ENCODE measurements at places on chromosomes 11 and 22.

DNA sequence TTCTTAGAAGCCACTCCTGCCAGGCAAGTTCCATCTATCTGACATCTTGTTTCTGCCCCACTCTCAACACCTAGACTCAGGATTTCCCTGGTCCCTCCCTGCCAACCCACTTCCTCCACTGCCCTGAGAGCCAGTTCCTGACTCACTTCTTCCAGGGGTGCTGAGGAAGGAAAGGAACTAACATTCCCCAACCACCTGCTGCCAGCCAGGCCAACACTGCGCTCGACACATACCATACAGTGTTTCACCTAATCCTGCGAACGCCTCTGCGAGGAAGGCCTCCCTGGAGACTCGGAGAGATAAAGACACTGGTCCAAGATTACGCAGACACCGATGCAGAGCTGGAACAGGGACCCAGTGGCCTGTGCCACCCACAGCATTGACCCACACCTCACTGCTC lies 40.2 kb downstream of the MICAL3 start:
- DNase-seq, result no peak

DNA sequence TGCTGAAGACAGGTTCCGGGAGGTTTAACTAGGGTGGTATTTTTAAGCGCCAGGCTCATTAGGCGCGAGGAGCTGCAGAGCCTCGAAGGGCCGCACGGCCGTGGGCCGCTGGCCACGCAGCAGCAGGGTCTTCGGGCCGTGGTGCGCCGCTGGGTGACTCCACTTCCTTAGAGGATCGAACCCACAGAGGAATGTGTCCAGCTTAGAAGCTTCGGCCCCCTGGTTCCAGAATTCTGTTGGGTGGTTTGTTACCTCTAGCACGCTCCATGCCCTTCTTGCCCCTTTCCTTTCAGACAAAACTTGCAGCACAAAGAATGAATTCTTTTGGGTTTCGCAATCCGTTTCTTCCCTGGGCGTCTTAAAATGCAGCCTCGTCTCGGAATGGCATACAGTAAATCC lies 773 bp upstream of the PATL1 start:
- DNase-seq, result no peak

GRCh38 chr11:116057000-116057399 lies 552.8 kb upstream of the CADM1 start:
- no peak for DNase-seq

DNA sequence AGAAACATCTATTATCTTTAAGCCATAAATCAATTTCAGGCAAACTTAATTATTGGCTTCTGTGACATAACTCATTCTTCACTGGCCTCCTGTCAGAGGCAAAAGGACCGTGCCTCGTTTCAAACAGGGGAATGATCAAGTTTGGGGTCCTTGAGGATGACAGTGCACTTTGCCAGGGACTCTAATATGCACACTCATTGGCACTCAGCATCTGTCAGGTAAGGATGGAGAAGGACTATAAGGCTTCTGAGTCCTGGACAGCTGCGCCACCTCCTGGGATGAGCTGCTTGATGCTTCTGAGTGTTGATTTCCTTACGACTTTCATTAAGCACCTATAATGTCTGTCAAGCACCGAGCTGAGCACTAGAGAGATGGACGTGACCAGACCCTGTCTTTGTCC lies 20.2 kb downstream of the BPIFC start:
- DNase-seq, result no peak

DNA sequence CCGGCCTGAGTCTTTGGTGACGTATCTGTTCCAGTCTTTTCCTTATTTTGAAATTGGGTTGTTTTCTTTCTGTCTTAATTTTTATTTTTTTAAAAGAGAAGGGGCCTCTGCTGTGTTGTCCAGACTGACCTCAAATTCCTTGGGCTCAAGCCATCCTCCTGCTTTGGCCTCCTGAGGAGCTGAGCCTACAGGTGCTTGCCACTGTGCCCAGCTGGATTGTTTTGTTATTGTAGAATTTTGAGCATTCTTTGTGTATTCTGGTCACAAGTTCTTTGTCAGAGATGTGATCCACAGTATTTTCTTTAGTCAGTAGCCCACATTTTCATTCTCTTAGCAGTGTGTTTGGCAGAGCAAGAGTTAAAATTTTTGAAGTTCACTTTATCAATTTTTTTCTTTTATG lies 100.1 kb downstream of the ATXN10 start:
- no peak for DNase-seq

GRCh38 chr22:40950962-40951794 lies at the start of gene RBX1:
RBX1 (plus strand) TSS chr22:40951378; CDS start chr22:40951399, 21 bp downstream.
- DNase-seq, result peak; percentile 99

DNA sequence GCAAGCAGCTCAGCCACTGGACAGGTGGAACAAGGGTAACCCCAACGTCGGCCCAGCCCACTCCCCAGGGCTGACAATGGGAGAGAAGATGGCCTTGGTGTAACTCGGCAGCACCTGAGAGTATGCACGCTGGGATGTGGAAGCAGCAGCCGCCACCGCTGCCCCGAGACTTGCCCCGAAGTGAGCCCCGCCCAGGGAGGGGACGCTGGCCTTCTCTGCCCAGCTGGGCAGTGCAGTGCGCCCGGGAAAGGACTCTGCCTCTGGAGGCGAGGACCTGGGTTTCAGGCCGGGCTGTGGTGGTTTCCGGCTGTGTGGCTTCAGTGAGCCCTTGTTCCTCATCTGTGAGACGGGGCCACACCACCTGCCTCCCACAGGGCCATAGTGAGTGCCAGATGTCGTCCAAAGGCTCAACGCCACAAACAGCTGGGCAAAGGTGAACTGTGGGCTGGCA lies 8.6 kb upstream of the POLDIP3 start:
- no peak for DNase-seq

DNA sequence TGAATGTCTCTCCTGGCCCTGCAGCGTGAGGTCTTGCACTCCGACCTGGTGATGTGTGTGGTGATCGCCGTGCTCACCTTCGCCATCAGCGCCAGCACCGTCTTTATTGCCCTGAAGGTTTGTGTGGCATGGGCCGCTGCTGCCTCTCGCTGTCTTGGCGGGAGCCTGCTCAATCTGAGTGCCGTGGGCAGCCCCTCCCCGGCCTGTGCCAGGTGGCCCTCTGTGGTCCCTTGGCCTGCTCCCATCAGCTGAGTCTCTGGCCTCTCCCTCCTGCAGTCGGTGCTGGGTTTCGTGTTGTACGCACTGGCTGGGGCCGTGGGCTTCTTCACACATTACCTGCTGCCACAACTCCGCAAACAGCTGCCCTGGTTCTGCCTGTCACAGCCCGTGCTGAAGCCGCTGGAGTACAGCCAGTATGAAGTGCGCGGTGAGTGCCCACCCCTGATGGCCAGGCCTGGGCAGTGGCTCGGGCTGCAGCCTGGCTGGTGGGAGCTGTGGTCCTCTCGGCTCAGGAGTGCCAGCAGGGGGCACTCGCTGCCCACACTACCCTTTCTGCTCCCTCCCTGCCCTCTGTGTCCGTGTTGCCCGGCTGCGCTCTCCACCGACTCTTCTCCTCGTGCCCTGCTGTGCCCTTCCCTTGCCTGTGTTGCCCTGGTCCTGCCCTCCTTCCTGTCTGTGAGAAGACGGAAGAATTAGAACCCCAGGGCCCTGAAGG lies 10.2 kb downstream of the PCNX3 start:
- peak; percentile 49 for DNase-seq

DNA sequence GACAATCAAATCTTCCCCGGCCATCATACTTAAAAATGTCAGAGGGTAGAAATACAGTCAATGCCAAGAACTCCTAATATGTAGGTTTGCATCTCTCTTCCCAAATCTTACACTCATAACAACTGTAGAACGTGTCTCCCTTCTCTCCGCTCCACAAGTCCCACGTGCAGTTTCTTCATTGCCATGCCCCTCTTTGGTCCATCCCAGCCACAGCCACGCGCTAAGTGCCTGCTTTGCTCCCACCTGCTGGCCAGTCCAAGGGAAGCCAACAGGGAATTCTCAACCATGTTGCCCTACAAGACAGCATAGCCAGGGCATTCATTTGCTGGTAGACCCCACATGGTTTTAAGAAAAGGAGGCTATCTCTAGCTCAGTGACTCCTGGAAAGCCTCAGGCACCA lies 420.6 kb upstream of the ISX start:
- DNase-seq, result no peak

DNA sequence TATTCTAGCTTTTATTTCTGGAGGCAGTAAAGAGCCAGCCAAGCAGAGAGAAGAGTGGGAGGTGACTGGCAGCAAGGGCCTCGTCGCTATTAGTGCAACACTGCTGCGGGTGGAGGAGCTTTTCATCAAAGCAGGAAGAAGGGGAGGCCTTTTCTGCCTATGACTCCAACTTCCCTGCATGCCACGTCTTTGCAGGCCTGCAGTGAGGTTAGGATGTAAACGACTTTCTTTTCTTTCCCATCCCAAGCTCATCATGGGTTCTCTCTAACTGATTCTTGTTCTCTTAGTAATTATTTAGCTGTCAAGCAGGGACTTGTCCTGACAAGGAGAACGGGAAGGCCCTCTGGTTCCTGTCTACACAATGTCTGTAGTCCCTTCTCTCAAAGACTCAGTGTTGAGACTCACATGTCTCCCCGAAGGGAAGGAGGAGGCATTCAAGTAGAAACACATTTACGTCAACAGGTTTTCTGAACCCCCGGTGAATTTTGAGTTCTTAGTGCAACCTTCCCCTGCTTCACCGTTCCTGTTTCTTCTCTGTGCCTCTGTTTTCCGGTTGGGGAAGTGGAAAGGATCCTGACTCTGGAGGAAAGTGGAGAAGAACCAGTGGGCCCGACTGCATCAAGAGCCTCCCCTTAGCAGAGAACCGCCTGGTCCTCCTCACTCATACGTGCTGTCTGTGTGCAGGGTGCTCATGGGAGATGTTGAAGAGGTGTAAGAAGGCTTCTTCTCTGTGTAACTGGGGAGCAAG lies 56.9 kb downstream of the PACS1 start:
- peak; percentile 64 for DNase-seq

- DNase-seq, result no peak
Observed at GRCh38 chr11:15505155-15505554, 390.4 kb downstream of the INSC start.

DNA sequence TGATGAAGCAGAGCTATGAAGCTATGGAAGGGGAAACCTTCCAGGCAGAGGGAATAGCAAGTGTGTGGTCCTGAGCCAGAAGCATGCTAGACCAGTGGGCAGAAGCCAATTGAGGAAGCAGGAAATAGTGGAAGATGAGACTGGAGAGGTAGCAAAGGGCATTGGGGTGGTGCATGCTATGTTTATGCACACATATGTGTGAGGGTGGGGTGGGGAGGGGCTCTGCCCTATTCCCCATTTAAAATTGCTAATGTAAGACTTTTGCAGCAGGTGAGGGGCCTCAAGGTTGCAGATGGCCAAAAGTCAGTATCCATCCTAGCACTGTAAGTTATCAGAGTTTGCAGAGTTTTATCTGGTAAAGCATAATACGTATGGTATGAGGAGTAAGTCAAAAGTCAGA lies 626.6 kb upstream of the KIRREL3 start:
- DNase-seq, result no peak

DNA sequence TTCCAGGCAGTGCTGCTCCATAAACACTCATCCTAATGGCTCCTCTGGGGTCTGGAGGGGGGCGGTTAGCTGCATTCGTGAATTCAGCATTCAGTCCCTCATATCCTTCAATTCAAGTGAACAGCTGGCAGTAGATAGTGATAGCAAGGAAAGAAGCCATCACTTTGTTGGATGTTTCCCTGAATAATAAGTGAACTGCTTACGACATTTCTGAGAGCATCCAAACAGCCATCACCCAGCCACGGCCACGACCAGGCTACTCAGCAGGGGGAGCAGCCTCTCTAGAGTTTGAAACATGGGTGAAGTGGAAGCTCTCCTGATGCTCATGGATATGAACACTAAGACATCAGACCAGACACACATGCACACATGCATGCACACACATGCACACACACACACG lies 163.6 kb downstream of the NTM start:
- DNase-seq, result no peak

- peak; percentile 57 for DNase-seq
Observed at GRCh38 chr11:3341298-3341697, 37.6 kb downstream of the ZNF195 start.

DNA sequence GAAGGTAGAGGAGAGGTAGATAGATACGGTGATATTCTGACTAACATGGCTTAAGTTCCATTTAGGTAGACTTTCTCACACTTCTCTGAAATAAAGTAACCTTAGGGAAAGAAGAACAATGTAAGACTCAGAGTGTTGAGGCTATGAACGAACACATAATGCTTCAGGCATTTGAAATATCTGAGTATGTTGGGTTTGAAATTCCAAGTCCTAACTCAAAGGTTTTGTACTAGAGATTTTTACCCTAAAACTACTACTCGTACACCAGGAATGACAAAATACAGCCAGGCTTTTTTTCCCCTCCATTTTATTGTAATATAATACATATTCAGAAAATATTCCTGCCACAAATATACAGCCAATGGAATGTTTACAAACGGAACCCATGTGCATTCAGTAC lies 592.6 kb downstream of the ETS1 start:
- no peak for DNase-seq

DNA sequence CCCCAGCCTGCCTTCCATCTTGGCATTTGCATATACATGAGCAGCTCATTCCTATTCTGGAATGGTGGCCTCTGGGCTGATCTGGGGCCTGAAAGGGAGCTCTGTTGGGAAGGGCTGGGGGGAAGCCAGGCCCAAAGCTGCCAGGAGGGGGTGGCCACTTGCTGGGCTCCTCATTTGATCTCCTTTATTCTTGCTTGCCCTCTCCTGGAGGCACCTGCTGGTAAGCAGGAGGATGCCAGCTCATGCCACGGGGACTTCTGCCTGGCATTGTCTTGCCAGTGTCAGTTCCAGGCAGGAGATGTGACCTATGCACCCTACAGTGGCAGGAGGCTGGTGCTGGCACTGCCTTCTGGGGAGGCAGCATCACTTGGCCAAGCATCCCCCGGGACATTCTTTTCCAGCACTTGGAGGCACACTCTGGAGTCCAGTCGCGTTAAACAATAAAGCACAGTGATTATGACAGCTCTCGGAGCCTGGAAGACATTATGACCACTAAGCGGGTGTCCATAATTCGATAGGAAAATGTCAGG lies 128.3 kb downstream of the NTM start:
- DNase-seq, result no peak

- peak; percentile 41 for DNase-seq
Observed at GRCh38 chr11:116691771-116692177, 81.0 kb downstream of the BUD13 start.

- DNase-seq, result no peak
Observed at GRCh38 chr11:117073539-117073938, 24.7 kb downstream of the SIK3 start.

GRCh38 chr22:21691816-21692215 lies 26.0 kb downstream of the PPIL2 start:
- no peak for DNase-seq

DNA sequence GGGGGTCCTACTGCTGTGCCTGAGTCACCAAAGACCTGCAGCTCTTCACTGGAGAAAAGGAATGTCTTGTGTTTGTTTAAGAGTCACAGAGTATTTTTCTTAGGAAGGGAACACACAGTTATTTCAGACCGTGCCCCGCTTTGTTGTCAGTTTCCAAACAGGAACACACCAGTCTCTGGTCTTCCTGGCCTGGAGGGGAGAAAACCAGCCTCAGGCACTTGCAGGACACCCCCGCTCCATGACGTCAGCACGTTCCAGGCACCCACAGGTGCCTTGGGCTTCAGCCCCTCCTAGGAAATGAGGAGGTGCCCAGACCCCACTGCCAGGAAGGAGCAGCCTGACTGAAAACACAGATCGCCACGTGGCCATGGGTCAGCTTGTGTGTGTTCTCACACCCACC lies 5.4 kb downstream of the DEAF1 start:
- no peak for DNase-seq

Data from activated CD4-positive, alpha-beta T cell treated with anti-CD3 and anti-CD28 coated beads for 4 hours (primary cell).